ENCODE measurements at places on chromosomes 7 and 10.

DNA sequence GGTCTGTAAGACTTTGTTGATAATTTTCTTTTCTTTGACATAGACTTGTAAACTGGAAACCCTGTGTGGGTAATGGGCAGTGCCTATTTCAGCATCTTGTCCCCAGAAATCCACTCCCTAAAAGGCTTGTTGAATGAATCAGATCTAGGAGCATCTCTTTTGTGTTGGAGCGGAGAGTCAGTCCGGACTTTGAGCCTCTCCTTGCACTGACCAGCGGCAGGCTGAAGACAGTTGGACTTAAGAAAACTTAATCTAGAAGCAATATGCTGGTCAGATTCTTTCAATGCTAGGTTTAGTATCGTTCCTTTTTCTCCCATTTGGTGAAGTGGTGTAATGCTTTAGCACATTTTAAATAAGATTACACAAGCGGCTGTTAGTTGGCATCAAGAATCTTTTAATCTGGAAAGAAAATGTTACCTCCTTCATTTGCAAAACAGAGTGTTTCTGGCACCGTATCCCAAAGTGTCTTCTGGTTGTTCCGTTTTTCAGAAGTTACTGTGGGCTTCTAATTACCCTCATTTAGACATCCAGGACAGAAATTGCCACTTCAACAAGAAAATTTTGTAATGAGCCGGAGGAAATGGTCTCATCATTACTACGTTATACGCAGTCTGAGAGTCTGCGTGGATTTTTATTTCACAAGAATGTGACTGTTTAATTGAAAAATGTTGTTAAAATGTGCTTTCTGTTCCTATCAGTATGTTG, 74.7 kb downstream of the CUX1 start:
- no peak for DNase-seq

DNA sequence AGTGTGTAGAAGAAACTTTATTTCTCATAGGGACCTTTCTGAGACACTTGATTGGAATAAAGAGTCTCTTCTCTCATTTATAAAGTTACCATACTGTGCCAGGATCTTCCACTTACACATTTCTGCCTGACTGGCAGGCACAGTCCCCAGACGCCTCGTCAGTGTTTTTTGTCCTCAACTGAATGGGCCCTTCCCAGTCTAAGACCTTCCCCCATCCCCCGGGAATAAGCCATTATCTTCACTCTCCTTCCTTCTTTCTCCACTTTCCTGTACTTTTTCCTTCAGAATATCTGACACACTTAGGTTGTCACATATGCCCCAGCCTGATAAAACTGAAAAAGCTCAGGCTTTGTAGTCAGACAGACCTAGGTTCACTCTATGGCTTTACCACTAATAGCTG, 35.3 kb upstream of the KCNIP2 start:
- no peak for DNase-seq

DNA sequence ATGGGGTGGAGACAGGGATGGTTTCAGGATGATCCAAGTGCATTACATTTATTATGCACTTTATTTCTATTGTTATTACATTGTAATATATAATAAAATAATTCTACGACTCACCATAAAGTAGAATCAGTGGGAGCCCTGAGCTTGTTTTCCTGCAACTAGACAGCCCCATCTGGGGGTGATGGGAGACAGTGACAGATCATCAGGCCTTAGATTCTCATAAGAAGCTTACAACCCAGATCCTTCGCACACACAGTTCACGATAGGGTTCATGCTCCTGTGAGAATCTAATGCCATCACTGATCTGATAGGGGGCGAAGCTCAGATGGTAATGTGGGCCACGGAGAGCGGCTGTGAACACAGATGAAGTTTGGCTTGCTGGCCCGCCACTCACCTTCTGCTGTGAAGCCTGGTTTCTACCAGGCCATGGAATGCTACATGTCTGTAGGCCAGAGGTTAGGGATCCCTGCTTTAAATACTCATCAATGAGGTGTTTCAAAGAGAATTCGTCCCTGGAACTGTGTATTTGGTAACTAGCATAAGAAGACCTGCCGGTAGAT, 21.2 kb upstream of the PRKCQ start:
- no peak for DNase-seq

DNA sequence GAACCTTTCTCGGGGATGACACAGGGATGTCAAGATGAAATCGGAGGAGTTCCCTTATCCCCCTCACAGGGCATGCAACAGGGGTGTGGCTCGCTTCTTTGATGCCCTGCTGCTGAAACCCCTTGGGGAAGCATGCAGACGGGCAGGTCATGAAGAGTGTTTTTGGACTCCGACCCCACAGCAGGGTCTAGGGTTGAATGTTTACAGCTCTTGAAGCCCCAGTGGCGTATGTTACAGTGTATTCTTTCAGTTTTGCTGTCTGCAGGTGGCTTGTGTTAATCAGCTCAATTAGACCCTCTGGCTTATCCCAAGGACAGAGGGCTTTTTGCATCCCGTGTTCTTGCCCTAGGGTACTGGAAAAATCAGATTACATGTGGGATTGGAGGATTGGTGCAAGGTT, 446.5 kb downstream of the LRMDA start:
- DNase-seq = no peak

DNA sequence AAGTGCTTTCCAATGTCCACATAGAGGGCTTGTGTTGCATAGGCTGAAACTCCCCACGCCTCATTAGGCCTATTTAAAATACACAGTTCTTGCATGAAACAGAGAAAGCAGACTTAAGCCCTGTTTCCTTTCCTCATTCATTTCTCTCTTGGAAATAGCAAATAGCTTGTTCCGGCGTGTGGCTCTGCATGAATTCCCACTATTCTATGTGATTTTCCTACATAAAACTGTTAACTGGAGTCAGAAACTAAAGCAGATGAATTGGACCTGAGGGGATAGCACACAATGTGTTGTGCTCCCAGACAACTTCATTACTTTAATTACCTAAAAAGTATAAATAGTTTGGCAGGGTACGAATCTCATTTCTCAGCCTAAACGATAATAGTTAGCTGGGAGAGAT, 981.5 kb downstream of the SORCS1 start:
- DNase-seq = no peak

GRCh38 chr10:129758207-129759021, 205.7 kb downstream of the EBF3 start:
- DNase-seq = no peak

- no peak for DNase-seq
Observed at GRCh38 chr7:102843850-102844249, 69.0 kb upstream of the LRRC17 start.

GRCh38 chr7:68070992-68071391, 1074.4 kb downstream of the TYW1 start:
- DNase-seq = no peak

- DNase-seq = no peak
Observed at GRCh38 chr10:93591065-93591808, 9.8 kb downstream of the RBP4 start.

GRCh38 chr10:12919574-12919973, 81.9 kb downstream of the CCDC3 start:
- no peak for DNase-seq

DNA sequence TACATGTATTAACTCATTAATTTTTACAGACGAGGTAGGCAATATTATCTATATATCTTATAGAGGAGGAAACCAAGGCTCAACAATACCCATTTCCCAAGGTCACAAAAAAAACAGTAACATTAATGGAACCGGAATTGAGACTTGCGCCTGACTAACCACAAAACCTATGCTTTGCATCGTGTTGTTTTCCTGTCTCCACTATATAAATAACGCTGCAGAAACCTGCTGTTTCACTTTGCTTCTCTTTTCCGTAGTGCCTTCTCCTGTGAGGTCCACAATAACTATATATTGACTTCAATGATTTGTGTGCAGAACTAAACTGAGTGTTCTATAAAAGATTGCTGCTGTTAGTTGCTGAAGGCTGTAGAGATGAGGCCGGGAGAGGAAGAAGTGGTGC, 97.7 kb upstream of the RPA3 start:
- DNase-seq = no peak

DNA sequence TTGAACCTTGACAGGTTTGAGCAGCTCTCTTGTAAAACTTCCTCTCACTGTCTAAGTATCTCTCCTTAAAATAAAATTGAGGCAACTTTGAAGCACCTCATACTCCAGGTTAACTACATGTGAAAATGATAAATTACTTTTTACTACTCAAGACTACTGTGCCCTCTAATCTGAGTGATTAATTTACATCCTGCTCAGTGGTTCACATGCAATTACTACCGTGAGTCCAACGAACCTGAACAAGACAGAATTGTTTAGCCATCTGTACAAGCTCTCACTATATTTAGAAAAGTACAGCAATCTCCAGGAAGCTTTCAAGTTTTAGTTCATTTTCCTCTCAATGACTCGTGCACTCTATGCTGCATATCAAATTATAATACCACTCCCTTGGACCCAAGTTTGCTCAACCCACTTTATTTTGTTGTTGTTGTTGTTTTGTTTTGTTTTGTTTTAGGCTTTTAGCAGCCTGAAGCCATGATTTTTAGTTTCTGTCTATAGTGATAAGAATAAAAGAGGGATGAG, 21.2 kb downstream of the PDE1C start:
- DNase-seq = no peak

DNA sequence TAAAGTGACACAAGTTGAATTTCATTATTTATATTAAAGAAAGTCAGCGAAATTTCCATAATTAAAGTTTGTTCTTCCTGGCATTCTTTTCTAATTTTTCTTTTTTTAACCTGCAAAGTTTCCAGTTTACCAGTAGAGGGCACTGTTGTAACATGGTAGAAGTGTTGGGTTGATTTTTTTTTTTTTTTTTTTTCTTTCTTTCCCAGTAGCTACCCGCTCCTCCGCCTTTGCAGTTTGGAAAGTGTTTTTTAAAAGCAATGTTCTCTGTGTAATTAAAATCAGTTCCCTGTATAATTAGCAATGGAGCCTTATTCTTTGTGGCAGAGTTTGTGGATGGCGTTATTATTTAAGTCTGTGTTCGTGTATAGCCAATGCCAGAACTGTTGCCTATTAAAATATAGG, 53.7 kb downstream of the TAF3 start:
- DNase-seq = no peak

GRCh38 chr10:63383141-63383540, 82.6 kb downstream of the JMJD1C start:
- DNase-seq = no peak

GRCh38 chr7:40587419-40587818, 452.6 kb downstream of the SUGCT start:
- DNase-seq = no peak

- no peak for DNase-seq
Observed at GRCh38 chr10:67666416-67667034, 29.5 kb downstream of the CTNNA3 start.

DNA sequence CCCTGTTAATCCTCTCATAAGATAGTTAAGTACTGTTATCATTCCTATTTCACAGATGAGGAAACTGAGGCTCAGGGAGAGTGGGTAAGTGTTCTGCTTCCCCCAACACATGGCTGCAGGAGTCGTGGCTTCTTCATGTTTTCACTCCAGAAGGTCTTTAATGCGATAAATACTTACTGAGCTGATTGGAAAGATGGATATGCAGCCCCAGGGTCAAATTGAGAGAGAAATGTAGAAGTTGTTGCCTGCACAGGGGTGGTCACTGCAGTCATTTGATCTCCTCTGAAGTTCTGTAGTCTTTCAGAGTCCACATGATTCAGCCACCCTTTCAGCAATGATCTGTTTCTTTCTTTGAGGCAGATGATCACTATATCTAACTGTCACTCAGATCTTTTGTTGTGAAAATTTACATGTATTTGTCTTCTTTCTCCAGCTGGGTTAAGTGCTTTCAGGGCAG, 29.3 kb downstream of the CRCP start:
- DNase-seq = no peak

DNA sequence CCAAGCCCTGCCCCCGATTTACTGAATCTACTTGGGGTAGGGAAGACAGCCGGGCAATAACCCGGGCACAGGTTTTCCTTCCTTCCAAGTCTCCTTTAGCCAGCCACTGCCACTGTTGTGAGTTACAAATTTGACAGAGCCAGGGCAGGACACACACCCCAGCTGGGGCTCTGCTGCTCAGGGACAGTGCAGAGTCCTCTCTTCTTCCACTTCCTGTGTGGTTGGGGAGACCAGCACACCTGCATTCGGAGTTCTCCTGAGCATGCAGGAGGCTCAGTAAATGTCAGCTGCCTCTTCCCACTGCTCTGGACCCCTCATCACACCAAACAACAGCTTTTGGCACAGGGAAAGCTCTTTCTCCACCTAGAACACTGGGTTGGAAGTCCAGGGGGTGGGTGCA, 21.3 kb downstream of the CHST15 start:
- DNase-seq = no peak

- DNase-seq = no peak
Observed at GRCh38 chr7:87944547-87944946, 10.5 kb downstream of the ADAM22 start.

- no peak for DNase-seq
Observed at GRCh38 chr10:131032329-131033165, 279.0 kb downstream of the TCERG1L start.

DNA sequence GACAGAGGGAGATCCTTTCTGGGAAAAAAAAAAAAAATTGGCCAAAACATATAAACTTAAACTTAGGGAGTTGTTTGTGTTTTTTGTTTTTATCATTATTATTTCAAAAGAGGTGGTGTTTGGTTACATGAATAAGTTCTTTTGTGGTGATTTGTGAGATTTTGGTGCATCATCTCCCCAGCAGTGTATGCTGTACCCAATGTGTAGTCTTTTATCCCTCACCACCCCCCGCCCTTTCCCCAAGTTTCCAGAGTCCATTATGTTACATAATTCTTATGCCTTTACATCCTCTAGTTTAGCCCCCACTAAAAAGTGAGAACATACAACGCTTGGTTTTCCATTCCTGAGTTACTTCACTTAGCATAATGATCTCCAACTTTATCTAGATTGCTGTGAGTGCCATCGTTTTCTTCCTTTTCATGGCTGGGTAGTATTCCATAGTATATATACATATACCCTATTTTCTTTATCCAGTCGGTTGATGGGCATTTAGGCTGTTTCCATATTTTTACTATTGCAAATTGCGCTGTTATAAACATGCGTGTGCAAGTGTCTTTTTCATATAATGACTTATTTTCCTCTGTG, 148.1 kb upstream of the ZNF92 start:
- DNase-seq = no peak

- no peak for DNase-seq
Observed at GRCh38 chr7:159207393-159207792, 62.7 kb upstream of the VIPR2 start.

DNA sequence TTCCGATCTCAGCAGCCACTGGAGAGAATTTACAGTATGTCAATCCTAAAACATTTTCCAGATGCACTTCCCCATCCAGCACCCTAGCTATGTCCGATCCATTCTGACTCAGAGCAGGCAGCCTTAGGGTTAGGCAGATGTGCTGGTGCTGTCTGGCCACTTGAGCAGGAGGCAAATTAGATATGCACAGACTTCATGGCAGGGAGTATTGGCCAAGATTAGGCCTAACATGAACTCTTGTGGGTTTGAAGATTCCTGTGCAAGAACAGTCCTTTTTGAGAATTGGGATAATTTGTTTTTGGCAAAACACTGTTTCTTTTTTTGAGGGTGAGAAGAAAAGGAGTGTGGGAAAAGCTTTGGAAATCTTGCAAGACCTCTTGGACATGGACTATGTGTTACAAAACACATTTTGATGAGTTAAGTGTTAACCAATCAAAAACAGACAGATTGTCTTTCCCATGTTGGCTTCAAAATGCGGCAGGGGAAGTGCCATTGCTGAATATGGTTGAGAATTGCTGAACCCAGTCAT, 218.6 kb upstream of the INHBA start:
- no peak for DNase-seq

- DNase-seq = no peak
Observed at GRCh38 chr10:89649051-89649450, 4.0 kb upstream of the PANK1 start.
